ENCODE measurements at places on chromosomes 5 and 9. TPM values are rescaled to one million over a fixed set of nuclear protein-coding genes. Genes with fewer than 3 reads are reported as not detected.
A peak's percentile ranks its signal among the peaks of the same experiment; 100 is the strongest.

TCF7 gene
- 4.3 TPM for total RNA-seq

GRCh38 chr9:134434894-134435506, 108.7 kb downstream of the RXRA start:
- H3K4me1 ChIP-seq, result peaks cover 10% of the 10 kb centered on the region
- peak overlapping the region; percentile 22 for H3K4me3 ChIP-seq
- DNase-seq, result peak; percentile 98
- no peaks in the 10 kb centered on the region for H3K36me3 ChIP-seq
- H3K27ac ChIP-seq, result peak overlapping the region; percentile 85
- H3K27me3 ChIP-seq, result no peaks in the 10 kb centered on the region

GRCh38 chr5:64872044-64872443, 103.3 kb downstream of the CWC27 start:
- H3K4me3 ChIP-seq, result no peak overlapping the region
- H3K36me3 ChIP-seq, result no peaks in the 10 kb centered on the region
- DNase-seq, result no peak
- H3K27me3 ChIP-seq, result no peaks in the 10 kb centered on the region
- no peak overlapping the region for H3K27ac ChIP-seq

GRCh38 chr5:55421074-55421529, 113.3 kb downstream of the MTREX start:
- H3K4me3 ChIP-seq, result no peak overlapping the region
- no peak for DNase-seq
- peak overlapping the region; percentile 83 for H3K27ac ChIP-seq
- no peaks in the 10 kb centered on the region for H3K4me1 ChIP-seq
- no peaks in the 10 kb centered on the region for H3K36me3 ChIP-seq

DNA sequence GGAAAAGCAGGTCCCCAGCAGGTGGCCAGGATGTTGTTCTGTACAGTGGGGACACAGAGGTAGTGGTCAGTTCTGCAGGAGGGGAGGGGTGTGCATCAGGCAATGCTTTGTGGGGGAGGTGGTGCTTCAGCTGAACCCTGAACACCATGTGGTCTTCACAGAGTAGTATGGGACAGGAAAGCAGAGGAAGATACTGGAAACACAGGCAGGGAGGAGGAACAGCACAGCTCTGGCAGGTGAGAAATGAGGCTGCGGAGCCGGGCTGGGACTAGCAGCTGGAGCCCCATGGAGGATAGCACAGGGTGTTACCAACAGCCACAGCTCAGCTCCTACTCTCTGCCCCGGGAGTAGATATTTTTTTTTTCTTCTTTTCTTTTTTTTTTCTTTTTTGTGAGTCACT, 161.5 kb downstream of the ENTREP1 start:
- H3K27ac ChIP-seq, result no peak overlapping the region
- H3K27me3 ChIP-seq, result no peaks in the 10 kb centered on the region
- DNase-seq, result no peak
- no peak overlapping the region for H3K4me3 ChIP-seq

DNA sequence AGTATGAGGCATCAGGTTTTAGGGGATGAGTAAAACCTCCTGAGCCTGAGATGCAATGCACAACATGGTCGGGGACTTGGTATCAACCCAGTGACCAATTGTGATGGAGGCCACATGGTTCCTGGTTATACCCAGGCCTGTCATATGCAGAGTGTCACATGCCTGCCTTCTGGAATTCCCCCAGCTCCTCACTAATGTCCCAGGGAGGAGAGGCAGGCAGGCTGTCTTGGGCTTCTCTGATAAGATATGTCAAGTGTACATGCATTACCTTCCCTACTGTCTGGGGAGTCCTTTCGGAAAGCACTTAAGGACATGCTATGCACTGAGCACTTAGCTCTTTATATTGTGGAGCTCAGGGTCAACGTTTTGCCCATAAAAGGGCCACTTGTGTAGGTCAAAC, 14.2 kb upstream of the PALM2AKAP2 start:
- H3K4me3 ChIP-seq, result no peak overlapping the region
- H3K36me3 ChIP-seq, result peaks cover under 1% of the 10 kb centered on the region
- H3K4me1 ChIP-seq, result no peaks in the 10 kb centered on the region
- no peak overlapping the region for H3K27ac ChIP-seq
- no peaks in the 10 kb centered on the region for H3K27me3 ChIP-seq

DNA sequence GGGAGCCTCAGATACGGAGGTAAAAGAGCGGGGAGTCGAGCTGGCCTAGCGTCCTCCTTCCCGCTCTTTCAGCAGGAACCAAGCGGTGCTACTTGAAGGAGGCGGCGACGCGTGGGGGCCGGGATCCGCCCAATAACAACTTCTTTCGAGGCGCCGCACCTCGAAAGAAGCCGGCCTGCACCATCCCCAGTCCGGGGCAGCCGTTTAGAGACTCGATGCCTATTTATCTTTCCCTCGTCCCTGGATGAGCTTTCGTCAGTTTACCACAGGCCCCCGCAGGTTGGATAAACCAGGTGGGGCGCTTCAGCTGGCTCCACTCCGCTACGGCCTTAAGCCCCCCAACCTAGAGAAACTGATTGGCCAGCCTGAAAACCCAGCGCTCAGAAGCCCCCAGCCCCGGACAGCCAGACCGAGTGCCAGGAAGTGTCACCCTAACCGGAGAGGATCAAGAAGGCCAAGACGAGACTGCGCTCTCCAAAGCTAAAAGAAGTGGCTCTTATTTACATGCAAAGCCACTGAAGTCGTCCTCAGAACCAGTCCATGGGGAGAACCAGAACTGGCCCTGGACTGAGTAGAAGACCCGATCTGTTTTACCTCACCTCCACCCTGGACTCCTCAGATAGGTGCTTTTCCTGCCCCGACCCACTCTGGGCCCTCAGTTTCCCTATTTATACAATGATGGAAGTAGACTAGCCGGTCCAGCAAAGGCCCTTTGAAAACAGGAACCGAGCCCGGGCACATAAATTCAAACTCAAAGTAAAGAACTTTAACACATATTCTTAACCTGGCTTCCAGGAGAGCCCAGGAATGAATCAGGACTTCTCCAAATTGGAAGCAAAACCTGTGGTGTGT, 1.4 kb downstream of the HAND1 start:
- H3K4me3 ChIP-seq, result no peak overlapping the region
- H3K4me1 ChIP-seq, result no peaks in the 10 kb centered on the region
- H3K27ac ChIP-seq, result no peak overlapping the region
- no peak for DNase-seq

- H3K36me3 ChIP-seq, result no peaks in the 10 kb centered on the region
- no peaks in the 10 kb centered on the region for H3K27me3 ChIP-seq
- DNase-seq, result no peak
- H3K4me1 ChIP-seq, result no peaks in the 10 kb centered on the region
- H3K4me3 ChIP-seq, result no peak overlapping the region
Measured at GRCh38 chr9:126113756-126114408, 212.7 kb upstream of the MVB12B start.

GRCh38 chr5:6377905-6378765, at the start of gene MED10:
Gene MED10, minus strand, starts transcription at chr5:6378547. Its CDS starts 64 bp downstream, at chr5:6378483.
- H3K27me3 ChIP-seq, result no peaks in the 10 kb centered on the region
- H3K4me1 ChIP-seq, result no peaks in the 10 kb centered on the region
- H3K27ac ChIP-seq, result peak within 1 kb of the TSS; percentile 88
- peak within 1 kb of the TSS; percentile 84 for H3K4me3 ChIP-seq
- DNase-seq, result peak; percentile 95

ACSL6 gene
- total RNA-seq, result 0.18 TPM

DNA sequence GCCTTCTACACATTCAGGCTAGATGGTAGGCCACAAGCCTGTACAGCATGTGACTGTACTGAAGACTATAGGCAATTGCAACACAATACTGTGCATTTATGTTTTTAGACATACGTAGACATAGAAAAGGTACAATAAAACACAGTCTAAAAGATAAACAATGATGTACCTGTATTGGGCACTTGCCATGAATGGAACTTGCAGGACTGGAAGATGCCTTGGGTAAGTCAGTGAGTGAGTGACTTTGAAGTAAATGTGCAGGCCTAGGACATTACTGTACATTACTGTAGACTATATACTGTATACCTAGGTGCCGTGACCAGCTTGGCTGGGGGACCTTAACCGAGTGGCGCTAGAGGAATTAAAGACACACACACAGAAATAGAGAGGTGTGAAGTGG, 53.1 kb downstream of the CTSL start:
- H3K4me1 ChIP-seq, result no peaks in the 10 kb centered on the region
- no peaks in the 10 kb centered on the region for H3K27me3 ChIP-seq
- no peaks in the 10 kb centered on the region for H3K36me3 ChIP-seq

DNA sequence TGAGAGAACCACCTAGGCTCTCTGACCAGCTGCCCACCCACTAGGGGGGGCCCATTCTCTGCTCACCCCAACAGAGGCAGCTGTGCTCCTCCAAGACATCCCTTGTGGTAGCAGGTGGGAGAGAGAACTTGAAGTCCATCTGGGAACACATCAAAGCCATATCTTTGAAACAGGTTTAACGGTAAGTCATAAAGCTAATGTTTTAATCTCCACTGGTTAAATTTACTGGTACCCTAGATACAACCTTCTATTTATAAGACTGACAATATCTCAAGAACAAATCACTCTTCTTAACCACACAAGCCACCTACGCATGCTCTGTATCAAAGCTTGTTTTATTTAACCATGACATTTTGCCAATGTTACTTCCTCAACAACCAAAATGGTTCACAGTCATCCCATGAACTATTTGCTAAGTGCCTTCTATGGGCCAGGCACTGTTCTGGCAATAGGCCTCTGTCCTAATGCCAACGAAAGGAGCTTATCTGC, 20.4 kb downstream of the AUH start:
- DNase-seq, result no peak
- no peaks in the 10 kb centered on the region for H3K27me3 ChIP-seq
- no peaks in the 10 kb centered on the region for H3K4me1 ChIP-seq
- H3K4me3 ChIP-seq, result no peak overlapping the region

GRCh38 chr9:137453643-137454081, 5.5 kb downstream of the NSMF start:
- H3K27ac ChIP-seq, result no peak overlapping the region
- no peaks in the 10 kb centered on the region for H3K27me3 ChIP-seq
- peak; percentile 83 for DNase-seq
- H3K36me3 ChIP-seq, result no peaks in the 10 kb centered on the region
- H3K4me1 ChIP-seq, result peaks cover 18% of the 10 kb centered on the region
- H3K4me3 ChIP-seq, result peak overlapping the region; percentile 19

- H3K36me3 ChIP-seq, result no peaks in the 10 kb centered on the region
- DNase-seq, result no peak
- H3K27ac ChIP-seq, result no peak overlapping the region
- no peaks in the 10 kb centered on the region for H3K4me1 ChIP-seq
- no peak overlapping the region for H3K4me3 ChIP-seq
Measured at GRCh38 chr5:64625678-64626077, 64.6 kb upstream of the SHISAL2B start.

- no peak overlapping the region for H3K27ac ChIP-seq
- no peaks in the 10 kb centered on the region for H3K27me3 ChIP-seq
- H3K4me1 ChIP-seq, result no peaks in the 10 kb centered on the region
- H3K36me3 ChIP-seq, result no peaks in the 10 kb centered on the region
Measured at GRCh38 chr9:135413461-135413860, 66.1 kb upstream of the PPP1R26 start.

GRCh38 chr5:42593591-42593990, 163.0 kb upstream of the CCDC152 start:
- no peak overlapping the region for H3K27ac ChIP-seq
- no peak overlapping the region for H3K4me3 ChIP-seq
- no peaks in the 10 kb centered on the region for H3K36me3 ChIP-seq
- H3K4me1 ChIP-seq, result no peaks in the 10 kb centered on the region

GRCh38 chr5:73825736-73826135, 199.7 kb downstream of the ARHGEF28 start:
- H3K27ac ChIP-seq, result peak overlapping the region; percentile 70
- H3K4me1 ChIP-seq, result peaks cover 2% of the 10 kb centered on the region
- DNase-seq, result no peak
- no peak overlapping the region for H3K4me3 ChIP-seq

DNA sequence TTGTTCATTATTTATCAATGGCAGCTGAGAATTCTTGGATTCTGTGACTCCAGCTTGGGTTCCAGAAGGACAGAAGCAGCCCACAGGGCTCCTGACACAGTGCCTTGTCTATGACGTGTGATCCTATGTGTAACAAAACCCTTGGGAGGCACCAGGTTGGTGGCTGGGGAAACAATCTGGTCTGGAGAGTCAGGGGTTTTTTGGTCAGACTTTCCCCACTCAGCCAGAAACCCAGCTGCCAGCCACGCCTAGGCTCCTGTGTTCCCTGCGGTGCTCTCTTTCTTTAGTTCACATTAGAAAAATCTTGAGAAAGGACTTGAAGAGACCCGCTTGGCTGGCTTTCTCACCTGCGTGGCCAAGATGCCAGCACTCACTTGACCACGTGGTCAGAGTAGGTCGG, 15.5 kb upstream of the ZBED3 start:
- H3K4me3 ChIP-seq, result no peak overlapping the region
- no peaks in the 10 kb centered on the region for H3K27me3 ChIP-seq
- no peaks in the 10 kb centered on the region for H3K4me1 ChIP-seq
- no peak for DNase-seq

GRCh38 chr5:162282191-162282590, 214.6 kb downstream of the GABRG2 start:
- no peaks in the 10 kb centered on the region for H3K4me1 ChIP-seq
- H3K27ac ChIP-seq, result no peak overlapping the region
- H3K4me3 ChIP-seq, result no peak overlapping the region
- H3K36me3 ChIP-seq, result no peaks in the 10 kb centered on the region
- no peaks in the 10 kb centered on the region for H3K27me3 ChIP-seq
- DNase-seq, result no peak

HTR1A gene
- total RNA-seq, result not detected

GRCh38 chr5:143156572-143156971, 246.9 kb downstream of the NR3C1 start:
- no peak overlapping the region for H3K27ac ChIP-seq
- no peak for DNase-seq
- H3K36me3 ChIP-seq, result no peaks in the 10 kb centered on the region
- peaks cover 12% of the 10 kb centered on the region for H3K4me1 ChIP-seq
- H3K4me3 ChIP-seq, result no peak overlapping the region

- H3K4me3 ChIP-seq, result no peak overlapping the region
- peak; percentile 72 for DNase-seq
- H3K4me1 ChIP-seq, result peaks cover 5% of the 10 kb centered on the region
- no peaks in the 10 kb centered on the region for H3K27me3 ChIP-seq
- H3K27ac ChIP-seq, result peak overlapping the region; percentile 43
- H3K36me3 ChIP-seq, result no peaks in the 10 kb centered on the region
Measured at GRCh38 chr9:121645003-121645402, 6.4 kb upstream of the DAB2IP start.

DNA sequence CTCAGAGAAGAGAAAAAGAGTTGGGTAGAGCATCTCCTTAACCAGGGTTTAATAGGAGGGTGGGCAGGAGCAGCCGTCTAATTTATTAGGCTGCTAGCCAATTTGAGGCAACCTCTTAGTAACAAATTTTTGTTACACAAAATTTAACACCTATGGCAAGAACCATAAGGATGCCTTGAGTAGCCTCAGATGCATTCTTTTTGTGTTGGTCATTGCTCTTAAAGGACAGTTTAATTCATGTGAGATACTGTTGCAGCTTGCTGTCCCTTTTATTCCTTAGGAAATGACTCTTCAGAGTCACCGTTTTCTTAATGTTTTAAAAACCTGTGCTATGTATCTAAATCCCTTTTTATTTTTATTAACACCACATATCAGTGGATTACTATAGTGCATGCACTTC, 255.1 kb downstream of the MAST4 start:
- H3K27ac ChIP-seq, result no peak overlapping the region
- no peak for DNase-seq
- no peaks in the 10 kb centered on the region for H3K27me3 ChIP-seq
- H3K36me3 ChIP-seq, result no peaks in the 10 kb centered on the region
